ENCODE measurements at places on chromosomes 6 and 20.

GRCh38 chr20:1206366-1207148 is 3.3 kb downstream of the C20orf202 start:
- no peak for DNase-seq

GRCh38 chr20:24643731-24644626 is 174.6 kb downstream of the SYNDIG1 start:
- no peak for DNase-seq

- DNase-seq, result no peak
These were observed 27.2 kb upstream of the DEFB125 start for GRCh38 chr20:60035-60918.

- DNase-seq, result no peak
These were observed 7.1 kb upstream of the E2F1 start for GRCh38 chr20:33693289-33693688.

- no peak for DNase-seq
These were observed 1.6 kb upstream of the CEBPB start for GRCh38 chr20:50188879-50189680.

DNA sequence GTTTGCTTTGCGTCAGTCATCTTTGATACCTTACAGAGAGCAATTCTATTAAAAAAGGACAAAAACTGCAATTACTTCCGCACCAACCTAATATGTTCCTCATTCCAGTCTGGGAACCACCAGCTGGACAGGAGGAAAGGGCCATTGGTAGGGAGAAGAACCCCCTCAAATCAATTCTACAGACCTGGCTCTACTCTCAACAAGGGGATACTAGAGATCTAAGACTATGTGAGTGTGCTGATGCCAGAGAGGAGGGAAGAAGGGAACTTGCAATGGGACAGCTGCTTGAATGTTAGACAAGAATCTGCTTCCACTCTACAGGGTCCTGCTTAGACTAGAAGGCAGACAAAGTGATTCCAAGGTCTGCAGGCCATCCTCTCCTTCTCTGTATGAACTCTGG is 13.3 kb downstream of the MRPS18A start:
- DNase-seq, result no peak

- no peak for DNase-seq
These were observed 58.9 kb upstream of the TNFAIP3 start for GRCh38 chr6:137808191-137808590.

- DNase-seq, result peak; percentile 45
These were observed 1.3 kb downstream of the RGS19 start for GRCh38 chr20:64077876-64078551.

DNA sequence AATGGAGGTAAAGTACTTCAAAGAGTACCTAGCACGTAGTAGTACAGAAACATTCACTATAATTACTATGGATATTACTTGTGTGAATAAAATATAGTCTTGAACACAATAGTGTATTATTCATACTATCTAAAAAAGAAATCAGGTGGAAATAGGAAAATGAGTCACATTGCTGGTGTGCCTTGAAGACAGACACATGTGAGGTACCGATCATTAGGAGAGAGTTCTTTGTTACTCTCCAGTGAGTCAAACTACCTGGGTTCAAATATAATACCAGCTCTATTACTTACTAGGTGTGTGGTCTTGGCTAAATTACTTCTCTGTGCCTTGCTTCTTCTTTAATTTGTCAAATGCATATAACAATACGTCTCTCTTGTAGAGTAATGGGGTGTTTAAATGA is 50.8 kb upstream of the BEND6 start:
- no peak for DNase-seq

DNA sequence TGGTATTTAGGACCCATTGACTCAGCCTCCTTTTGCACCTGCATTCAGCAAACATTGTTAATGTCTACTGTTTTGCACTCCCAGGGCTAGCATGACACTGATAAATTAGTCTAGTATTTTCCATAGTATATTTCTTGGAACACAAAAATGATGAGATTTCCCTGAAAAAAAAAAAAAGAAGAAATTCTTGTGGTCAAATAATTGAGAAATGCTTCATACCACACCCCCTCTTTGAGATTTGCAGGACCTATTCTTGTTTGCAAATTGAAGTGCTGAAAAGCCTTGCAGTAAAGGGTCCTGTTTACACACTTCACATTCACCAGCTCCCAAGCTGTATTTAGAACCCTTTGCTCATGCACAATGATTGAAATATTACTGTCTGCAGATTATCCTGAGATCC is 36.3 kb upstream of the CLIC5 start:
- DNase-seq, result no peak

DNA sequence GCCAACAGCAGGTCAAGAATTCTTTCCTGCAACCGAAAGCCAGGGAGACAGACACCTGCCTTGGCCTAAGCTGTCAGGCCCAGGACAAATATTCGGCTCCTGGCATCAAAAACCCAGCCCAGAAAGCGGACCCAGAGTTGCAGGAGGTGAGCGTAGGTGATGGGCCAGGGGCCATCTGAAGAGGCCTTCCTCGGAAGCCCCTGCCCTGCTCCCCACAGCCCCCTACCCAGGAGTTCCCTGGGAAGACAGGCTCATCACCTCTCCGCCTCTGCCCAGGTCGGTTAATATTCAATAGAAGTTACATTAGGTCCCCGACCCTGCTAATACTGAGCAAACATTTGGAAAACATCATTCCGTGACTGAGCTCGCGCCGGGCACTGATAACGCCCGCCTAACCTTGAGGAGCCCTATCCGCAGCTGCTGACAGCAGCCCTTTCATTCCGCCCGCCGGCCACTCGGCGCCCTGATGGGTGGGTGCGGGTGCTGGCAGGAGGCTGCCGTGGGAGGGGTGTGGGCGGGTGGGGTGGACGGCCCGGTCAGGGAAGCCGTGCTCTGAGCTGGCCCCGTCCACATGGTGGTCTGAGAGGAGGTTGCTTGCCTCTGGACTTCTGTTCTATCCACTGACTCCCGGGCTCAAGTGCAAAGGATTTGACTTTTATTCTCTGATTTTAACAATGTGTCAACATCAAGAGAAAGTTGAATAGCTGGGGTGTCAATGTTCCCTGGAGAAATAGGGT is 55.7 kb downstream of the HNF4A start:
- no peak for DNase-seq

GRCh38 chr20:25355011-25355595 is 35.5 kb downstream of the ABHD12 start:
- no peak for DNase-seq

- no peak for DNase-seq
These were observed 279.1 kb downstream of the FARS2 start for GRCh38 chr6:5540370-5540769.

GRCh38 chr6:79440598-79440997 is 96.6 kb downstream of the LCA5 start:
- no peak for DNase-seq

DNA sequence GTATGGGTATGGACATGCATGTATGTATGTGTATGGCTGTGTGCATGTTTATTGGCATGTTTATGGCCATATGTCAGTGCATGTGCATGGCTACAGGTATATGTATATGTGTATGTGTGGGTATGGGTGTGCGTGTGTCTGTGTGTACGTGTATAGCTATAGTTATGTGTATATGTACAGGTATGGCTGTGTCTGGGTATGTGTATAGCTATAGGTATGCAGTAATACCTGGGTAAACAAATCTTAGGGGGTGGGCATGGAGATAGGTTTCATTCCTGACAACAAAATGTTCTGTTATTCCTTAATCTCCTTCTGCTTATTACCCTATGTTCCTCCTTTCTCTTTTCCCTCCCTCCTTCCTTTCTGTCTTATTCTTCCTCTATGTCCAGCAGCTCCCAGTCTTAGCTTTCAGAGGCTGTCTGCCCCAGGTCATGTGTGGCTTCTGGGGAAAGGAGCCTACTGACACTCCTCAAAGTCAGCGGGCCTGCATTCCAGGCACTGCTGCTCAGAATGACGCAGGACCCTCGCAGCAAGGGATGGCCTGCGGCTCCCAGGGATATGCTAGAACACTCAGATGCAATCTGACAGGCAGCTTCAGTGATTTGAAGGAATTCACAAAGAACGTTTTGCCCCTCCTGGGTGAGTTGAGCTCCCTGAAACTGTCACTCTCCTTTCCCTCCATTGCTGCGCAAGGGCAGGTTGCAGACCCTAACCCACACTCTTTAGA is 139.3 kb upstream of the PHACTR1 start:
- no peak for DNase-seq

DNA sequence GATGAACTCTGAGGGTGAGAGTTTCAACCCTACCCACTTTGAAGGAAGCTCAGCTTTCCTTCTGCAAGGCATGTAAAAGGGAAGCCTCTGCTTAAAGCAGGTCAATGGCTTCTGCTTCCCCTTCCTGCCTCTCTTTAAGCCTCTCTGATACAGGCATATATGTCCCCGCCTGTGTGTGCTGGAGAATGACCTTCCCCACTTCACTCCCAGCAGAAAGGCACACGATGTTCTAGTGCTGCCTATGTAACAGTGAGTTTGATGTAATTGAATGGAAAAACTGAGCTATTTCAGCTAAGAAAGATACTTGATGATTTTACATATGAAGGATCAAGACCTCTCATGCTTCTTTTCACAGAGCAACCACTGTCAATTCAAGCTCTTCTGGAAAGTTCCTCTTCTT is 632.2 kb downstream of the HACE1 start:
- DNase-seq, result no peak

GRCh38 chr6:162733489-162733888 is 5.7 kb downstream of the PACRG start:
- peak; percentile 3 for DNase-seq

DNA sequence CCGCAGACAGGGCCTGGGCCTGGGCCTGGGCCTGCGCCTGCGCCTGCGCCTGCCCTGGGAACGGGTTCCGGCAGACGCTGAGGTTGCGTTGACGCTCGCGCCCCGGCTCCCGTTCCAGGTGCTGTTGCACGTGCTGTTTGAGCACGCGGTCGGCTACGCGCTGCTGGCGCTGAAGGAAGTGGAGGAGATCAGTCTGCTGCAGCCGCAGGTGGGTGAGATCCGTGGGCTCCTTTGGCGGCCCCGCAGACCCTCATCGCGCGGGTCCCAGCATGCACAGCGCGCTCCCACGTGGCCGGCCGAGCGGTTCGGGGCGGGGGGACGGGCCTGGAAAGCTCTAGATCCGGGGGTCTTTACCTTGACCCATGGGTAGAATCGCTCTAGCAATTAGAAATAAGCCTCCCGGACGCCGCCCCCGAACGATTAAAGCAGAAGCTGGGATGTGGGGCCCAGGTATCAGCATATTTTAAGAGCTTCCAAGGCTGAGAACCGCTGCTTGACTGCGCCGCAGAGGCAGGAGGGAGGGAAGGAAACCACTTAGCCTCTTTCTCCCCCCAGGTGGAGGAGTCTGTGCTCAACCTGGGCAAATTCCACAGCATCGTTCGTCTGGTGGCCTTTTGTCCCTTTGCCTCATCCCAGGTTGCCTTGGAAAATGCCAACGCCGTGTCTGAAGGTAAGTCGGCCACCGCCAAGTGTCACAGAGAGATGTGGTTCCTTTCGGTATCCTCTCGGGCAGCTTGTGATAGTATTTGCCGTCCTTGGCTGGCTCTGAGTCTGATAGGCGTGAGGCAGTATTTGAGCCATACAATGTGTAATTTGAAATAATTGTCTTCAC is 508 bp downstream of the NOP56 start:
- no peak for DNase-seq

- DNase-seq, result no peak
These were observed 422.5 kb upstream of the RGS17 start for GRCh38 chr6:153553627-153554026.

DNA sequence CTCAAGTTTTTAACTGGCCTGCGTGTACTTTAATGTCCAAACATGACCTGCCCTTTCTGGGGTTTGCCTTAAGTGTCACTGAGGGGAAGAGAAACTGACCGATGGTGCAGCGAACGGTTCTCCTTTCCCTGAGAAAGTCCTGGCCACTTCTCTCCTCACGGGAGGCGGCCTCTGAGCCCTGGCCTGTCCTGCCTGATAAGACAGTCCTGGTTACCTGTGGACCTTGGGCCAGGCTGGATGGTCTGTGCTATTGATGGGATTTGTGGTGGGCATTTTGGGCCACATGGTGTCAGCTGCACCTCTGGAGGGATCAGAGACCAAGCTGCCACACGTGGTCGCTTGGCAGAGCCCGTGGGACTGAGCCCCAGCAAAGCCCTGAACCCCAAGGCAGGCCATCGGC is 11.6 kb upstream of the NTSR1 start:
- DNase-seq, result no peak

DNA sequence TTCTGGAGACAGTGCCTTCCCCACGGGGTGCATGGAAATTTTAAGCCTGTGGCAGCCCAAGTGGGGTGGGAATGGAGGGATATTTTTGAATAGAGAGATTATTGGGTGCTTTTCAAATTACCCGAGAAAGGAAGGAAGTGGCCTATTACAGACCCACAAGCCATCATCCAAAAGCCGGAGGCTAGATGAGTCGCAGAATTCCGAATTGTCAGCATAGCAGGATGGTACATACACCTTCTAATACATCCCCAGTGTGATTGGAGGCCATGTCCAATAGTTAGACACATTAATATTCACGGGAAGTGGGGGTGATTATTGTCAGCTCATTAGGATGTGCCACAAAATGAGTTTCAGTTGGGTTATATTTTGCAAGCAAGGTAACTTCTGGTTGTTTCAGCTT is 133.0 kb downstream of the FIG4 start:
- DNase-seq, result no peak

DNA sequence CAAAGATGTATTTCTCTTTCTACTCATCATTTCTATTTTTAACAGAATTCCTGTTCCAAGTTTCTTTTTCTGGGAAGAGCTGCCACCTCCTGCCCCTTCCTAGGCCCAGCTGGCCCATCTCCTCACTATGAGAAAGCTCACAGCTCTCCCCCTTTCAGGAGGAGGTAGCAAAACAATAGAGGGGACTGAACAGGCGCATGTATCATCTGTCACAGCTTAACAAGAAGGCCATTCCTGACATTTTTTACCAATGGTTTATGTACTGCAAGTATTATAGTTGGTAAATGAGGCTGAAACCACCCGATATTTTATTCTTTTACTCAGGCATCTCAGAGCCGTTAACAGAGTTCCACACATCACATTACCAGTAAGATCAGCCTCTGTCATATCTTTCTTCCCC is 103.7 kb upstream of the MTHFD1L start:
- DNase-seq, result no peak

DNA sequence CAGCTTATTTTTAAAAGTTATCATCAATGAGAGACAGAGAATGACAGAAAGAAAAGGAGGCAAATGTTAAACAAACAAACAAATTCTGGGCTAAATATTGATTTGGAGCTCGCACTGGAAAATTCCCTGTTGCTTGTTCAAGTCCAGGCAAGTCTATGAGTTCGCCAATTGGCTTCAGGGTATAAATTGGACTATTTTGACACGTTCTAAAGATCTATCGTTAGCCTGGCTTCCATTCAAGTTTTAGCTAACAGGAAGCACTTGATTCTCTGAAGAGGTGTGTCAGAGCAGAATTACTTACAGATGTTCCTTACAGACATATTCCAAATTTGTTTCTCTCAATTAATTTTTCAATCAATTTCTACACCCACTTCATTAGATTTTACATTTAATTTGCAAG is 15.8 kb upstream of the RFPL4B start:
- DNase-seq, result no peak

GRCh38 chr20:46195264-46196036 is 77.3 kb downstream of the CD40 start:
- no peak for DNase-seq

GRCh38 chr6:16725145-16725864 is 36.0 kb downstream of the ATXN1 start:
- DNase-seq, result no peak

GRCh38 chr6:31836047-31836473 is 8.5 kb downstream of the HSPA1B start:
- no peak for DNase-seq

Data from T-helper 9 cell (primary cell).